GM13977 (cell line): ENCODE measurements at places on chromosomes 5 and 9.

GRCh38 chr5:157388111-157388710, 71.8 kb upstream of the NIPAL4 start:
- no peak for DNase-seq

DNA sequence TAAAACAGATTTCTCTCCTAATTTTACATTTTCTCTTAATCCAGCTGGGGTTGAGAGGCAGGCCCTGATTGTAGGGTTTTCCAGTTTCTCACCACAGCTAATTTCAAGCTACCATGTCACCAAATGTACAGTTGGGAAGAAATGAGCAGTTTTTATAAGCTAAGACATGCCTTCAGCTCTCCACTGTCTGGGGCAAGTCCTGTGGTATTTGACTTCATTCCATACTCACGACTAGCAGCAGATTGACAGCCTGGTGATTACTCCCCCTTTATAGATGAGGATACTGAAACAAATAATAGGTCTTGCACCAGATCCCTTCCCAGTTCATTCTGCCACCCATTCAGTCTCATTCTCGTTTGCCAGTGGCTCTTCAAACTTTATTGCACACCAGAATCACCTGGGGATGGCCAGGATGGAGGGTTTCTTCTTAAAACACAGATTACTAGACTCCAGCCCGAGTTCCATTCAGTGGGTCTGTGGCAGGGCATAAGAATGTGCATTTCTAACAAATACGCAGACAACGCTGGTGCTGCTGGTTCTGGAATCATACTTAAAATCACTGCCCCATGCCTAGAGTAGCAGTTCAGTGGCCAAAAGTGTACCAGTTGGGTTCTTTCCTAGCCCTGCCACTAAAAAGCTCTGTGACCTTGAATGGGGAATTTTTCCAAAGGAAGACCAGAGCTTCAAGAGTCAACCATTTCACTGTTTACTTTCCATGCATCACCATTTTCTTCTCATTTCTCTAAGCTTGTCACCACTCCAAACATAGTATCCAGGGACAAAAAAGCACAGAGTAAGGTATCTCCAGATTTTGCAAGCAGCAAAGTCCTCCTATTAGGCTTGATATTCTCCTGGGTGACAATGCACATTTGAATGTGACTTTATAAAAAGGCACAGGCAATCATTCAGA, 64.3 kb downstream of the CSNK1A1 start:
- no peak for DNase-seq

GRCh38 chr5:71537687-71538086, 49.5 kb upstream of the MCCC2 start:
- no peak for DNase-seq

GRCh38 chr5:72555871-72556270, 48.7 kb upstream of the ZNF366 start:
- no peak for DNase-seq

- no peak for DNase-seq
These were observed 359.0 kb downstream of the SLIT3 start for GRCh38 chr5:168941901-168942300.

- DNase-seq = no peak
These were observed 56.7 kb upstream of the CPLX2 start for GRCh38 chr5:175814691-175815090.

GRCh38 chr9:135925496-135926133, 18.3 kb upstream of the CAMSAP1 start:
- peak; percentile 78 for DNase-seq

- no peak for DNase-seq
These were observed 309.6 kb upstream of the RFX3 start for GRCh38 chr9:3835393-3835792.

DNA sequence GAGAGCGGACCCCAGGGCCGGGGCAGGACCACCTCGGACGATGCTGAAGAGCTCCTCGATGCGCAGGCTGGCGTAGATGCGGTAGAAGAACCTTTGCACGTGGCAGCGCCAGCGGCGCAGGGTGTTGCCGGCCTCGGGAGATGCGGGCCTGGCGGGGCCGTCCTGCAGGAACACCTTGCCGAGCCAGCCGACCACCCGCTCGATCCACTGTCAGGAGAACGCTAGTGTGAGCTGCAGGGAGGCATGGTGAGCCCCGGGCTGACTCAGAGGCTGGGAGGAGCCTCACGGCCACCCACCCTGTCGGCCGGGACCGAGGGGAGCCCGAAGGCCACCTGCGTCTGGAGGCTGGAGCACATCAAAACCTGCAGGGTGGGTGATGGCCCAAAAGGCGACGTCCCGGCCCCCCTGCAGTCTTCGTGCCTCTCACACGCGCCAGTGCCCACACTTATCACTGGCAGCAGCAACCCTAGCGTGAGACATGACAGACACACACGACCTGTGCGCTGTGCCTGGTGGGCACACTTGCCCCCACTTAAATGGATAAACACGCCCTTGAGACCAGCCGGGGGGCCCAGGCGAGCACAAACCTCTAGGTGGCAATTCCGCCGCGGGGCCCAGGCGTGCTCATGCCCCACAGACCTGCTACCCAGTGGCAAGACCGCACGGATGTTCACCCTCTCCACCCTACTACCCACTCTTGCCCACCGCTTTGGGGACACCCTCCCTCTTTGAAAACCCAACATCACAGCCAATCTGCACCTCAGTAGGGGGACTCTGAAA, 3.3 kb downstream of the ANAPC2 start:
- no peak for DNase-seq
